ENCODE measurements at places on chromosomes 13 and 19.

GRCh38 chr13:78030341-78030896 lies 111.8 kb upstream of the EDNRB start:
- no peak for DNase-seq

DNA sequence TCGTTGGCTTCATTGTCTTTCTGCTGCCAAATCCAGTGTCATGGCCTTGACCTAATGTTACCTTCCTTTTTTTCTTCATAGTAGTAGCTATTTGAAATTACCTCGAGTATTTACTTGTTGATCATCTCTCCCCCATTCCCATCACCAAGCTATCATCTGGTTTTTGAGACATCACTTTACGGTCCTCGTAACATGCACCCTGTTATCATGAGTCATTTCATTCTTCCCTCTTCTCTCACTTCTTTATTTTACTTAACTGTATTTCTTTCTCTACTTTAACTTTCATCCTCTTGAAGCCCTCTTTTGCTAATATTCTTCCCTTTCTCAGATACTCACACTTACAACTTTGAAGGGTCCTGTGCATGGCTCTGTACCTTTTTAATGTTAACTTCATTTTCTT lies 31.8 kb downstream of the TPP2 start:
- DNase-seq = no peak

- no peak for DNase-seq
These were observed 2284.3 kb upstream of the PCDH20 start for GRCh38 chr13:63699948-63700347.

DNA sequence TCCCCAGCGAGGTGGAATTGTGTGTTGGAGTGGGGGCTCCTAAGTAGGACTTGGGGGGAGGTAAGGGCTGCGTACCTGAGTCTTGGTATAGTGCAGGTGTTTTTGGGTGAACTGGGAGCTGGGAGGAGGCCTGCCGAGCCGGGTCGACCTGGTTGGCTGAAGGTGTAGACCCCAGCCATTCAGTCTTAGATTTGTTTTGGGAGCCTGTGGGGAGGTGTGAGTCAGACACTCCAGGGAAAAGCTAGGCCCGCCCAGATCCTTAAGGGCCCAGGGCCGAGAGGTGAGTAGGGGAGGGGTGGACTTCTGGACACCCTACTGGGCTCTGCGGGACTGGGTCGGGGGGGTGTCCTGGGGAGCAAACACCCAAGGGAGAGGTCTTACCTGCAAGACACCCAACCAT lies 935 bp downstream of the CRB3 start:
- DNase-seq = no peak

GRCh38 chr13:73754727-73755292 lies 379.4 kb downstream of the KLF12 start:
- no peak for DNase-seq

- DNase-seq = no peak
These were observed at the start of gene PODNL1 for GRCh38 chr19:13938301-13939064. PODNL1 (minus strand) TSS chr19:13938417; CDS start chr19:13938181, 236 bp downstream.
